ENCODE measurements at places on chromosomes 2 and 18.

GRCh38 chr2:52765735-52766134 is 1001.9 kb upstream of the CHAC2 start:
- no peak for DNase-seq

DNA sequence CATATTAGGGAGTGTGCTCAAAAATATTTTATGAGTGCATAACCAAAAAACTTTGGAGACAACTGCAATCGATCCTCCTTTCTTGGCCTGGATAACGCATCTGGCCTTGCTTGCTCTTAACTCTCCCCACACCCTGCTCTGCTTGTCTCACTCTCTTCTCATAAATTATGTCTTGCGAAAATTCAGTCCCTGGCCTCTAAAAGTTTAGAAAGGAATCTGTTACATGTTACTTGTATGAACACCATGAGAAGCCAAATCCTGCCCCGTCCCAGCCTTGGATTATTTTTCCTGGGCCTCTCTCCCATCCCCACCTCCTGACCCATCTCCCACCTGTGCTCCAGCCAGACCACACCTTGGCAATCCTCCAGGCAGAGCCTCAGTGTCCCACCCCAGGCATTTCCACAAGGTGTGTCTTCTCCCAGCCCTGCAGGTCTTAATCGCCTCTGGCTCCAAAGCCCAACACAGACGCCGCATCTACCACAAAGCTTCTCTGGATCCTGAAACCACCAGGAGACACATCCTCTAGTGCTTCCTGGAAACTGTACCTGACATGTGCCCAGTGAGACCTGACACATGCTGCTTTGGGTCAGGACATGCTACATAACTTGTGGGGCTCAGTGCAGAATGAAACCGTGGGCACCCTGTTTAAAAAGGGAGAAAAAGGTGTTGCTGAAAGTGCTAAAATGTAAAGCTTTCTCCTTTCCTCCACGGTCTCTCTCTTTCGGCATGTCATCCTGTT is 99.6 kb upstream of the ST3GAL5 start:
- DNase-seq = no peak

DNA sequence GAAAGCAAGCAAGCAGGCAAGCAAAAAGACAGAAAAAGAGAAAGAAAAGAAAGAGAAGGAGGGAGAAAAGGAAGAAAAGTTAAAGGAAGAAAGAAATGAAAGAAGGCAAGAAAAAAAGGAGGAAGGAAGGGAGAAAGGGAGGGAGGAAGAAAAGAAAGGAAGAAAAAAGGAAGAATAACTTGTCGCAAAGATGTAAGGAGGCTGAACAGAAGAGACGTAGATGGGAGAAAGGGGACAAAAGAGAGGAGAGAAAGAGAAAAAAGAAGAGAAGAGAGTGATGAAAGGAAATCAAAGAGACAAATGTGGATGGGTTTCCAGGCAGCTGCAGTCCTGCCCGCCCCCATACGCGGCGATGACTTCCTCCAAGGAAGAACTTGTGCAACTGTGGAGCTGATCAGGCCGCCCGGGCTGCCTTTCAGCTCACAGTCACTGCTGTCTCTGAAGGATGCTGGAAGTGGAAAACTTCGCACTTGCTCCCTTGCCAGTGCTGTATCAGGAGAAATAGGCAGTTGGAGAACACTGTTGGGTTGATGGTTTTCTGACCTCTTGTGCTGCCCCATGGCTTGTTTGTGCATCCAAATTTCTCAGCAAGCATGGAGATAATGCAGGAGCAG is 52.9 kb downstream of the TRIB2 start:
- DNase-seq = peak; percentile 2

DNA sequence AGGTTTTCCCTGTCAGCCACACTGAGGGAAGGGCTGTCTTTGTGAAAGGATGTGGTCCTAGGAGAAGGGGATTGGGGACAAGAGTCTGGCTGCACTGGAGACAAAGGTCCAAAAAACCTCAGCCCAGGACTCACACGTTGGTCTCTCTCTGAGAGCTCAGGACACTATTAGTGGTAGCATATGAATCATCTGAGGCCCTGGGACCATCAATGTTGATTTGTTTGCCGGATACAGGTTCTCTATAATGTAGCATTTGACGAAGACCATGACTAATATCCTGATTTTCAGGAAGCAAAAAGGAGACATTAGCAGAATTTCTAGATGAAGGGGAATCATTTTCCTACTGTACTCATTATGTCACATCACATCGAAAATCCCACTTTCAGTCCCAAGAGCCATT is 22.2 kb upstream of the DNAH6 start:
- no peak for DNase-seq

- DNase-seq = no peak
These were observed 661 bp upstream of the MGAT5 start for GRCh38 chr2:134253117-134253704.

GRCh38 chr2:179861416-179862067 is at the start of gene ZNF385B:
TSS of gene ZNF385B (minus strand) at chr2:179861612.
- DNase-seq = no peak

DNA sequence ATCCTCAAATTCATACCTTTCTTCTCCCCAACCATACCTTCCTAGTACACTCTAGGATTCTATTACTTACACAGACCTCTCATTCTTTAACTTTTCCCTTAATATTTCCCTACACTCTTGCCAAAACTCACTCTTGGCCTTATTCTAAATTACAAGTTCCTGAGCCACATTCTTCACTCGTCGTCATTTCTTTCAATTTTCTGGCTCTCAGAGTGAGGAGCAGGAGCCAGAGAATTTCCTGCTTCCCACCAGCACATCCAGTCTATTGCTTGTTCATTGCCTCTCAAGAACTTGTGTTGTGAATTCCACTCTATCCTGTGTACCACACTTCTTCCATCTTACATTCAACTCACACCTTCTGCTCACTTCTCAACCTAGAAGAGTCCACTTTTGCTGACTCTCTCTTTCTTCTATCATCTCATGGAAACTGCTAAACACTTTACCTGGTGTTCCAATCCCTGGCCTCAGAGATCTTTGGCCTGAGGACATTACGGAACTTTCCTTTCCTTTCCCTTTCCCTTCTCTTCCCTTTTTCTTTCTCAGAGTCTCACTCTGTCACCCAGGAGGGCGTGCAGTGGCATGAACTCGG is 171.6 kb downstream of the PLCL1 start:
- no peak for DNase-seq
